ENCODE measurements at places on chromosomes 13 and 19.

GRCh38 chr19:1067341-1067957 is 482 bp downstream of the ARHGAP45 start:
- no peak for DNase-seq

DNA sequence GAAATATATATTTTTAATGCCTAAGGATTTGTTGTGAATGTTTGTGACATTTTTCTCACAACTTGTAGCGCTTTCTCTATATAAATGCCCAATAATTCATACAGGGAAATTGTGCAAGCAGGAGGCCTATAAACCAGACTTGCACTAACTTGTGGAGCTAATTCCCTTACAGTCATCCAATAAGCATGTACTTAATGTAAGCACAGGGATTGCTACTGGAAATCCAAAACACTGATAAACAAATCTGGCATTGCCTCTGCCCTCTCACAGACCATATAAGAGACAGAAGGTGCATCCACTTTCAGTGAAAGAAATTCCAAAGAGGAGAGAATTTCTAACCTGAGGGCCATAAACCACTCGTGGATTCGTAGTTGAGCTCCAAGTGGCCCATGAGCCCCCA is 518.8 kb downstream of the MYO16 start:
- no peak for DNase-seq

DNA sequence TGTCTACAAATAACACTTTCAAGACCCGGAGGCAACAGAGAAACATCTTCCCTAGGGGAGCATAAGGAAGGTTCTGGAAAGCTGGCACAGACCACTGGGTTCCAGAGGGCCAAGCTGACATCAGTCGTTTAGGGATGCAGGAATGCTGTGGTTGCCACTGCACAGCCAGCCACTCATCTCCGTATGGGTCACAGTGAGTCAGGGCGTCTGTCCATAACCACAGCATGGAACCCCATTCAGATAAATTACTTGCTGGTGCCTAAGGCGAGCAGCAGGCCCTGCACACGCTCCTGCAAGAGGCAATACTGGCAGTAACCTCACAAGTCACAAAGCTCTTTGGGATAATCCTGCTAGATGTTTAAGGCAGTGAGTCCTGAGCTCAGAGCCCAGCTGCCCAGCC is 140.9 kb upstream of the UBL3 start:
- DNase-seq: no peak

- DNase-seq: no peak
Observed at GRCh38 chr13:78137404-78138142, 218.9 kb upstream of the EDNRB start.

GRCh38 chr19:16041299-16041990 is 34.9 kb upstream of the TPM4 start:
- DNase-seq: peak; percentile 81

DNA sequence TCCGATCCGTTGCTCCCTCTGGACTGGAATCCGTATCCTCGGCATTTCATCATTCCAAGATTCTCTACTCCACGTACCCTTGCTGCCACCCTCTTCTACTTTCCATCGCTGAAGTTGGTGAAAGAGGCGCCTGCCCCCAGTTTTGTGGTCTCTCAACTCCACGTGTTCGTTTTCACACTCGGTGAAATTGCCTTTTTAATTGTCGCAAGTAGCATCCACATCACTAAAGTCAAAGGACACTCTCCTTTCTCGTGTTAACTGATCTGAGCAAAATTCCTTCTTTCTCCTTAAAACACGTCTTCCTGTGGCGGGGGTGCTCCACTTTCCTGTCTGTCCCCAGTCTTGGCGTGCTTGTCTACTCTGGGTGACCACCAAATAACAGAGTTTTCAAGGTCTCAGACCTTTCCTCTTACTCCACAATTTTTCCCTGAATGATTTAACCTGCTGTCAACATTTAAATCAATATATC is 1.1 kb upstream of the TMTC4 start:
- DNase-seq: no peak

DNA sequence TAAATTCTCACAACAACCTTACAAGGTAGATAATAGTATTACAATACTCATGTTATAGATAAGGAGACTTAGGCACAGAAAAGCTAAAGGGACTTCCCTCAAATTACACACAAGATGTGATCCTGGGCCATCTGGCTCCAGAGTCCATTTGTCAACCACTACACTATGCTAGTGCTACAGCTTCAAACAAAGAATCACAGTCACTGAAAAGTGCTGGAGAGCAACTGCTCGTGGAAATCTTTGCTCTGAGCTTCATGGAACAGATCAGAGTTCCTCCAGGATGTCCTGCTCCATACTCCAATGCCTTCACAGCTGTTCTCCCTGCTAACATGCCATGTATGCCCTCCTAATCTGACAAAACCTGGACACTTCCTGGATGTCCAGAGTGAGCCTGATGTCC is 271.2 kb downstream of the ENOX1 start:
- DNase-seq: no peak

- peak; percentile 63 for DNase-seq
Observed at GRCh38 chr19:12786141-12786870, 5.0 kb upstream of the JUNB start.

DNA sequence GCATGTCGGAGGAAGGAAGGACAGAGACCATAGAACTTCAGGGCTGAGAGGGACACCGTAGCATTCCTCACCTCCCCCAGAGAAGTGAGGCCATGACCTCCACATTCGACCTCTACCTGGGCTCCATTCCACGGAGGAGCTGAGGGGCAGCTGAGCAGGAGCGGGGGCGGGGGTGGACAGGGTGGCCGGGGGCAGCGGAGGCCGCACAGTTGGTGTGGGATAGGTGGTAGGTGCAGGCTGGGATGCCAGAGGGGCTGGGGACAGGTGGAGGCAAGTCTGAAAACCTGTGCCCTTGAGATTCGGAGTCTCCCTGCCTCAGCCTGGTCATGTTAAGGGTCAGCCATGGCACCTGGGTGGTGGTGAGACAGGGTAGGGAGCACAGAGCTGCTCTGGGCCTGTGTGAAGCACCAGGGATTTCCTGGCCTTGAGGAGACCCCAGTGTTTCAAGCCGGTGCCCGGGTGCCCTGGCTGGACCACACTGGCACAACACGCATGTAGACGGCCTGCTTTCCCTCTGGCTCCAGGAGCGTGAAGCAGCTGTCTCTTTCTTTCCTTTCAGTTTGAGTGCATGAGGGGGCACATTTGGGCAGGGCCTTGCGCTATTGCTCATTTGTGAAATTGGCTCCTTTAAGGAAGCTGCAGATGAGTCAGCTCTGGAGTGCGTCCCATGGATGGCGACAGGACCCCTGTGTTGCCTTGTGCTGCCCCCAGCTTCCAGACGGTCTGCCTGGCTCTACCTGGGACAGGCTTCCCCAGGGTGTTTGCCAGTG is 51.8 kb downstream of the TSSK6 start:
- DNase-seq: no peak

DNA sequence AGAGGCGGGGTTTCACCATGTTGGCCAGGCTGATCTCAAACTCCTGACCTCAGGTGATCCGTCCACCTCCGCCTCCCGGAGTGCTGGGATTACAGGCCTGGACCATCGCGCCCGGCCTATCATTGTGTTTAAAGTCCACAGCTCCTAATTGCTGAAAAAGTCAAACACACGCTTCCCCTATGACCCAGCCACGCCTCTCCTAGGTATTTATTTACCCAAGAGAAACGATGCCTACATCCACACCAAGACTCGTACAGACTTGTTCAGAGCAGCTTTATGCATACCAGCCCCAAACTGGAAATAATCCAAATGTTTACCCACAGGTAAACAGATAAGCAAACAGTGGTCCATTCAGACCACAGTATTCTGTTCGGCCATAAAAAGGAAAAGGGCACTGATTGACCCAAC is 15.1 kb downstream of the ZNRF4 start:
- no peak for DNase-seq

DNA sequence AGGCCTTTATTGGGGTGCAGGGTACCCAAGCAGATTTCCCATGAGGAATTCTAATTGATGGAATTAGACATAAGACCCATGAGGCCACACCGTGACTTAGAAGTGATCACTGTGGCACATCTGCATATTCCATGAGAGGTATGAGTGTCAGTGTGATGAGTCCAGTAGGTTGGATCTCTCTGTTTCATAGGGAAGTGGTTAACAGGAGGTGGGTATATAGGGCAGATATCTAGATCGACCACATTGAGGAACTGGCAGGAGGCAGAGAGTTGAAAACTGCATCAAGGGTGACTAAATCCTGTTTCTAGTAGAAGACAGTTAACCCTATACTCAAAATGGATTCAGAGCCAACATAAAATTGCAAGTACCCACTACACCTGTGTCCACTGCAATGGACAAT is 68.6 kb upstream of the MIR17HG start:
- no peak for DNase-seq

- DNase-seq: no peak
Observed at GRCh38 chr19:46626446-46626845, 1.6 kb upstream of the PTGIR start.

DNA sequence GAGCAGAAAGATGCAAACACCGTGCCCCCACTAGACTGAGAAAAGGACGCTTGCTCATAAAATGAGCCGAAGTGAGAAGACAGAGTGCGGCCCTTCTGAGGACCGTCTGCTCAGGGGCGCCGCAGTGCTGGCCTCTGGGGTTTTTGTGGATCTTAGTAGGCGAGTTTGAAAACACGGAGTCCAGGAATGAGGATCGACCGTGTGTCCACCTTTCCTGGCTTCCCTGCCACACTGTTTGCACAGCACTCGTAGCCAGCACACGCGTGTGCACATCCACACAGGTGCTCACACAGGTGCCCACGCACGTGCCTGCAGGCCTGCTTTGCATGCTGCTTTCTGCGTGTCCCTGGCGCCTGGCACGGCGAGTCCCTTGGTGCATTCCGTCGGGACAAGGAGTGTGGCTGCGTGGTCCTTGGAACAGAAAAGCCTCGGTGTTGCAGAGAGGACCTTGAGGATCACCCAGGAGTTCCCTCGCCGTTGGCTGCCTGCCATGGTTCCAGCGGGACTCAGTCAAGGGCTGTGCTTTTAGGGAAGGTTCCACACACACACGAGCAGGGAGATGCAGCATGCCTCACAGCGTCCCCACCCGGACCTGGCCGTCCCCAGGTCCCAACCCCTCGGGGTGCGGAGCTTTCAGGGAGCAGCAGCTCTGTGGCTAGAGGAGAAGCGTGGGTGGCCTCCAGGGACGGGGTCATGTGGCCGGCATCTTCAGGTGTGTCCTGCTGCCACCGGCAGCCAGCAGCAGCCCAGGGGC is 10.1 kb upstream of the ZNF554 start:
- no peak for DNase-seq

GRCh38 chr19:45446295-45446694 is 21.5 kb upstream of the FOSB start:
- DNase-seq: no peak

DNA sequence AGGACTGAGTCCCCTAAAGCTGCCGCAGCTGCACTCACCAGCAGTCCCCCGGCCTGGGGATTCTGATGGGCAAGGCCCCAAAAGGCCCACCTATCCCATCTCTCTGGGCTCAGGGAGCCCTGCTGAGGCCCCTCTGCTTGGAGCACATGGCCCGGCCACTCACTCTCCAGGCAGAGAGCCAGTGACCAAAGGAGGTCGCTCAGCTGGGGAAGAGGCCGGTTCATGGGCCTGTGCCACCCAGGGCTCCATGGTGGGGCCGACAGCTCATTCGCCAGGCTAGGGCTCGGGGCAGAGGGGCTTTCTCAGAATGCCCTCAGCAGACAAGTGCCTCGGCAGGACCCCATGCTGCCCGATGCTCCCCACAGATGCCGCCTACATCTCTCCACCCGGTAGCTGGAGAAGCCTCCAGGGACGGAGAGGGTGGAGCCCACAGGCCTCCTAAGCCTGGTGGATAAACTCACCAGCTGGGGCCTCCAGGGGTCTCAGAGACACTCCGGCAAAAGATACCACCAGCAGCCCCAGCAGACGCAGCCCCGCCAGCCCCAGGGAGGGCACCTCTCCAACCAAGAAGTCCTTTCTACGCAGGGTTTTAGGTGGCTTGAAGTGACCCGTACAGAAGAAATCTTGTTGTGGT is 54.4 kb downstream of the MLLT1 start:
- DNase-seq: no peak
